Epithelial cell of prostate (primary cell): ENCODE measurements at places on chromosomes 5 and 9.

DNA sequence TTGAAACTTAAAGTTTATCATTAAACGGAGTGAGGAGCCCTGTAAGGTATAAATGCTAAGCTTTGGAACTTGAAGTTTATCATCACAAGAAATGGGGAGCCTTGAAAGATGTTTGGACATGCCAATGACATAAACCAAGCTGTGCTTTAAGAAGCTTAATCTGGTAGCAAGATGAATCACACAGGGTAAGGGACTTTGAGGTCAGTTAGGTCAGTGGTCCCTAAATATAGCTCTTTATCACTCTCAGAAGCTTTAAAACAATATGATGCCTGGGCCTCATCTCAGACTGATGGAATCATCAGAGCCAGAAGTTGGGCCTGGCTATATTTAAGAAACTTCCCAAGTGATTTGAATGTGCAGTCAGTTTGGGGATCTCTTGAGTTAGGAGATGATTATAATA lies 85.7 kb downstream of the TNC start:
- DNase-seq, result no peak

DNA sequence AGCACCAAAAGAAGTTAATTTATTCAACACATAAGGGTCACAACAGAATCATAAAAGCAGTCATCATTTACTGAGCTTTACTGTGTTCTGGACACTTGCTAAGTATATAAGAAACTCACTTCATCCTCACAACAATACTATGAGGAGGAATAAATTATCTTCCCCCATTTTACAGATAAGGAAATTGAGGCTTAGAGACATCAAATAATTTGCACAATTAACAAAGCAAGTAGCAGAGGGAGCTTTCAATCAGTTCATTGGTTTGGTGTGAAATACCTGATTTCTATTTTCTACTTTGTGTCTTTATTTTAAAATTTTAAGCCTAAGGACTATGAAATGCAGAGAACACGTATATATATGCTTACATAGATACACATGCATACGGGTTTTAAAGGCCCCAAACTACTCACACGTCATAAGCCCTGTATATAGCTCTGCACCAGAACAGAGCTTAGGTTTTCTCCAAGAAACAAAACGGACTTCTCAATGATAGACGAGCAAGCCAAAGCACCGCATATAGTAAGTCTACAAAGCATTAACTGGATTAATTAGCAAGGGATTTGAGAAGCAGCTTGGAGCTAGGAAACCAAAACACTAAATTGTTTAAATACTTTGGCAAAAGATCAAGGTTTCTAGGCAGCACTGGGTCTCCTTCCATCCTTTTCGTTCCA lies 95.6 kb downstream of the DENND1A start:
- DNase-seq, result no peak

- no peak for DNase-seq
Observed at GRCh38 chr9:119794836-119795235, 425.6 kb upstream of the BRINP1 start.

GRCh38 chr5:90128551-90128950 lies 281.0 kb downstream of the CETN3 start:
- DNase-seq, result no peak

- DNase-seq, result no peak
Observed at GRCh38 chr5:63247651-63248050, 669.0 kb downstream of the LRRC70 start.

DNA sequence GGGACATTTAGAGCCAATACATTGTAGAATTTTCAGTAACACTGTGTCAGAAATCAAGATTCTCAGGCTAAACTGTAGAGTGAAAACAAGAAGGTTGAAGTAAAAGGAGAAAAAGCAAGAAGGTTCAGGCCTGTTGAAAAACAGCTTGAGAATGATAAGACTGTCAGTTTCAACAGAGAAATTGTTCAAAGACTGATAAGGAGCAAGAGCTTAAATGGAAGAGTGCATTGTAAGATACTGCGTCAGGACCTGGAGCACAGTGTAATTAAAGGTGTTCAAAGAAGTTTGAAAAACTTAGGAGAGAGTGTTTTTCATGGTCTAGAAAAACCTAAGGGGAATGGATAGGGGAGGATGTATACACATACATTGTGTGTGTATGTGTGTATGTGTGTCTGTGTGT lies 408.3 kb downstream of the KDM4C start:
- no peak for DNase-seq

GRCh38 chr9:6498982-6499381 lies 86.0 kb downstream of the UHRF2 start:
- DNase-seq, result peak; percentile 46

DNA sequence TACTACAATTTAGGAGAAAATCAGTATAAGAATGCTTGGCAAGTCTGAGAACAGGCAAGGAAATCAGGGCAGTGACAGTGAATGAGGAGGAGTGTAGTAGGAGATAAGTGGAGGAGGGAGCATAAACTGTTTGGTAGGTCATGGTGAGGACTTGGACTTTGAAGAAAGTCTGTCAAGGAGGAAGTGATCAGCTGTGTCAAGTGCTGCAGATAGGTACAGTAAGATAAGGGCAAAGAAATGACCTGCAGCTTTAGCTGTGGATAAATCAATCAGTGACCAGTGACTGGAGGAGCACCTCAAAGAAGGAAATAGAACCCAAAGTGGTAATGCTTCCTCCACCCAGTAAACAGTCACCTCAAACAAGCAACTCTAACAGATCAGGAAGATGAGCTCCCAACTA lies 106.3 kb downstream of the RAPGEF6 start:
- DNase-seq, result no peak

GRCh38 chr5:94391996-94392395 lies 226.4 kb downstream of the KIAA0825 start:
- DNase-seq, result no peak

DNA sequence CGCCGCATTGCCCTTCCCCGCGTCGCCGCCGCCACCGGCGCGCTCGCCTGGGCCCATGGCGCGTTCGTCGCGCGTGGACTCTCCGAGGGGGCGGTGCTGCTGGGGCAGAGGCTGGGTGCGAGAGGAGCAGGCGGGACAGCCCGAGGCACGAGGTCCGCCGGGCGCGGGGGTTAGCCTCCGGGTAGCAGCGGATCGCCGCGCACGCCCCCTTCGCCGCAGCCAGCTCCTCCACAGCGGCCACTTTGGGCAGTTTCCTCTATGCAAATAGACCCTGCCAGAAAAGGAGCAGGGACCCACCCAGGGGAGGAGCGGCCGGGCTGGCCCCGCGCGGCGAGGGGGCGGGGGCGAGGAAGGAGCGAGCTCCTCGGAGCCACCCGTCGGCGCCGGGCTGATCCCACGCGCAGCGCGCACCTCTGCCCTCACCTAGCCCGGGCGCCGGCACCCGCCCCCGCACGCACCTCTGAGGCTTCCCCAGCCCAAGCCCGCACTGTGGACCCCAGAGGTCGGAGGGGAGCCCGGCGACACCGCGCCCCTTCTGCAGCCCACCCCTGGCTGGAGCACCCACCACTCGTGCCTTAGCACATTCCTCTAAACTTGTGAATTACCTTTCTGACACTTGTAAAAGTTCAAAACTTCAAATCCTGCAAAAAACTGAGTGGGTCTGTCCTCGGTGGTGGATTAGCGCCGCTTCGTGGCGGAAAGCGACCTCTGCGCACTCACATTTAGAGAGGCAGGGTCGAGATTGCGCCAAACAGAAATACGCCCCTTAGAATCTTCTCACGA lies at the start of gene COL23A1:
TSS of gene COL23A1 (minus strand) at position 253 of the 783 bp plus-strand sequence.
- DNase-seq, result no peak

DNA sequence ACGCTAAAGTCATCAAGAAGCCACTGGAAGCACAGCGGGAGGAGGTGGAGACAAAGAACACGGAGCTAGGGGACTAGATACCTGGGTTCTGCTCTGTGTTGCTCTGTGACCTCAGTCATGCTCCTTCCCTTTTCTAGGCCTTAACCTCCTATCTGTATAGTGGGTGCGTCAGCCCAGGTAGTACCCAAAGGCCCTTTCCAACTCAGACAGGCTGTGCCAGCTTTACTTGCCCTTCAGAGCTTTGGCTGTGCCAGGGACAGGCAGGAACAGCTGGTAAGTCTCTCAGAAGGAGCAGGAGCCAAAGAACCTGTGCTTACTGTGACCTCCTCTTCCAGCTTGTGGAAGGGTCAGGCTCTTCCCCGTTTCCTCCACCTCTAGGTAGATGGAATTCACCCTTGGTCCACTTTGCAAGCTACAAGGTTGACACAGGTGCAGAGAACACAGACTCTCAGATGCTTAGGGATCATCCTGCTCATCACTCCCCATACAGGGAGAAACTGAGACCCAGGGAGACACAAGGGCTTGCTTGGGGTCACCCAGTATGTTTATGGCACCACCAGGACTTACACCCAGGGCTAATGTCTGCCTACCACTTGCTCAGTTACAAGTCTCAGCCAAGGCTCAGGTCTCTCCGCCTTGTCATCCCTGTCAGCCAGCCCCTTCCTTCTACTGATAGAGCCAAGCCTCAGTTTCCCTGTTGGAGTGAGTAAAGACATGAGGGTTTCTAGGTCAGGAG lies 1.7 kb downstream of the CCDC69 start:
- no peak for DNase-seq

DNA sequence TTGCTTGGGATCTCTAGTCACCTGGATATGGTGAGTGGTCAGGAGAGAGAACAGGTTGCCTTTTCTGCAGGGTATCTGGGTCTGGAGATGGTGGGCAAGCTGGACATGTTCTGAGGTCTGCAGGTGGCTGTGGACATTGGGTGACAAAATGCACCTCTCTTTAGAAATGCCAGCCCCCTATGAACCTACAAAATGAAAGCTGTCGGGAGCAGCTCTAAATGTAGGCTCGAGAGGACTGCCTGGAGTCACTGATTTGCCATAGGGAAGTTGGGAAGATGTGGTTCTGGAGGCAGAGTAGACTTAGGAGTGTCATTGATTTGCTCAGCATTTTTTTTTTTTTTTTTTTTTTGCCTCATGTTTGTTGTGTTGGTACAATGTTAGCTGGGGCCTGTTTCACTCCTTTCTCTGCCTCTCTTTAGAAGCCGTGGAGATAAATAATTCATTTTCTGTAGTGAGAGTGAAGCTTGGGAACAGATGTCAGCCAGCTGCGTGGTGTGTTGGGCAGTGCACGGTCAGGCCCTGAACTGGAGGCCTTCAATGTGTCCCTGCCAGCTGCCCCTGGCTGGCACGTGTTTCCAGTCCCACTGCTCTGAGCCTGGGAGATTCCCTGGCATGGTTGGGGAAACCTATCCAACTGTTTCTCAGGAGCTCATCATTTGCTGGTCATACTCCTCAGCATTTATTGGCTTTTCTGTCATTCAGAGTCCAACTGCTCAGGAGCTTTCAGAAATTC lies 5.4 kb downstream of the RGS3 start:
- DNase-seq, result no peak

GRCh38 chr5:56647099-56647850 lies 168.1 kb upstream of the MAP3K1 start:
- no peak for DNase-seq

- DNase-seq, result no peak
Observed at GRCh38 chr9:93254806-93255493, 71.0 kb downstream of the WNK2 start.

GRCh38 chr5:108637134-108637533 lies 110.6 kb upstream of the FER start:
- peak; percentile 91 for DNase-seq

DNA sequence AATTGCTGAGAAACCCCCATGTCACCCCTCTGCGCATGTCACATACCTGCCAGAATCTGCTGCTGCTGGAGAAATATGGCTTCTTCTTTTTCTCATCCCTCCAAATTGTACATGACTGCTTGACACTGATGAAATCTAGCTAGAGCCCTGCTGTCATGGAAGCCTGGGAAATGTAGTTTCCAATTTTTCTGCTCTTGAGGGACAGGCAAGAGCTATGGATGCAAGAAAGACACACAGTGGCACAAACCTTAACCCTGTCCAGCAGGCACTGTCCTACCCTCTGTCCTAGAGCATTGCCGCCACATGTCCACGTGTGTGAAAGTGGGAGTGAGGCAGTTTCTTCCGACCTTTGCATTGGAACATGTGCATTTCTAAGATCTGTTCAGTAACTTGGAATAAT lies 255.5 kb upstream of the SEMA6A start:
- no peak for DNase-seq

GRCh38 chr9:111955048-111955447 lies 58.4 kb downstream of the UGCG start:
- DNase-seq, result no peak

DNA sequence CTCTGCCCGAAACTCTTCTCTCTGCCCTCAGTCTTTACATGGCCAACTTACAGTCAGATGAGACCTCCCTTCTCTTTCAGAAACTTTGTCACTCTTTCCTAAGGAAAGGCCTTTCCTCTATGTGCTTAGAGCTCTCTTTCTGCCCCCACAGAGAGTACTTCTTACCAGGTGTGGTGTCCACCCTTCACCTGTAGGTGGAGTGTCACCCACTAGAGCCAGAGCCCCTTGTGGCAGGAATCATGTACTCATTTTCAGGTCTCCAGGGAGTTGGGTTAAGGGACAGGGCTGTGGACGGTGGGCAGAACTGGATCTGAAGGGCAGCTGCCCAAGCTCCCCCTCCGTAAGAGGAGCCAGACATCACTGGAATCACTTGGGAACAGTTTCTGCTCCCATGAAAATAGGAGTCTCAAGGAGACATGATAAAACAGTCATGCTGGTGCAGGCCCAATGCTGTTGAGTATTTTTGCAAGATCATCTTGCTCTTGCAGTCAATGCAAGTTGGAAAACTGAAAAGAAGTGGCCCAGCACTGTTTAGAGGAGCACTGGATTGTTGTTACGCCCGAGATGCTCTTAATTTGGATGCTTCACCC lies 436.7 kb downstream of the ZSWIM6 start:
- DNase-seq, result no peak

DNA sequence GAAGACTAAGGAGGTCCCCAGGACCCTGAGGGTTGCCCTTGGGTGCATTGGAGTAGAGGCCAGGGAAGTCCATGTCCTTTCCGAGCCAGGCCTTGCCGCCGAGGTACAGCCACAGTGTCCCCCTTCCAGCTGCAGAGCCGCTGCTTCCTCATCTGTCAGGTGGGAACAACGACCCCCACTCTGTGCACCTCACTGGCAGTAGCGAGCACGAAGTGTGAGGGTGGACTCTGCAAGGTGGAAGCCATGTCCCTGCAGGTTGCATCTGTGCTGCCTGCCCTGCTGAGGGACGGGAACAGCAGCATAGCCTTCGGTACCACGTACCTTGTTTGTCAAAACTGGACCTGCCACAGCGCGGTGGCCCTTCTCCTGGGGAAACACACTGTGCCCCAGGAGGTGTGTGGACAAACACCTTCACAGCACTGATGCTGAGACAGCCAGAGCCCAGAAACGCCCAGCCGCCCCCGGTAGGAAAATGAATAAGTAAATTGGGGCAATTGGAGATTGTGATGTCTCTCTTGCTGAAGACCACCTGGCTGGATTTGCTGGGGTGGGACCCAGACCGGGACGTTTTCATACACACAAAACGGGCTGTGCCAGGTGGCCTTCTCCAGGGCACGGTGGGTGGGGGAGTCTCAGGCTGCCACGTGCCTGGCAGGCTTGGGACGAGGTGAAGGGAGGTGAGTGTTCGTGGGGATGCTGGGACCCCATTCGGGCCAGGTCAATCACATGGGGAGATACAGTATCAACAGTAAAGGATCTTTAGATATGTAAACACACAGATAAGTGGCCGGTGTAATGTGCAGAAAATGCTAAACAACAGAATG lies 157.3 kb downstream of the RXRA start:
- DNase-seq, result no peak
